ENCODE measurements at places on chromosomes 11 and 22. TPM values are rescaled to one million over a fixed set of nuclear protein-coding genes. Genes with fewer than 3 reads are reported as not detected.

The MS4A14 gene
- total RNA-seq = not detected

The OR5AS1 gene
- total RNA-seq = not detected

The BIRC2 gene
- 26.6 TPM for total RNA-seq

GRCh38 chr11:94803491-94803890 lies 35.3 kb downstream of the AMOTL1 start:
- no peak for DNase-seq

GRCh38 chr11:112248201-112248600 lies 12.5 kb downstream of the PLET1 start:
- DNase-seq = no peak

DNA sequence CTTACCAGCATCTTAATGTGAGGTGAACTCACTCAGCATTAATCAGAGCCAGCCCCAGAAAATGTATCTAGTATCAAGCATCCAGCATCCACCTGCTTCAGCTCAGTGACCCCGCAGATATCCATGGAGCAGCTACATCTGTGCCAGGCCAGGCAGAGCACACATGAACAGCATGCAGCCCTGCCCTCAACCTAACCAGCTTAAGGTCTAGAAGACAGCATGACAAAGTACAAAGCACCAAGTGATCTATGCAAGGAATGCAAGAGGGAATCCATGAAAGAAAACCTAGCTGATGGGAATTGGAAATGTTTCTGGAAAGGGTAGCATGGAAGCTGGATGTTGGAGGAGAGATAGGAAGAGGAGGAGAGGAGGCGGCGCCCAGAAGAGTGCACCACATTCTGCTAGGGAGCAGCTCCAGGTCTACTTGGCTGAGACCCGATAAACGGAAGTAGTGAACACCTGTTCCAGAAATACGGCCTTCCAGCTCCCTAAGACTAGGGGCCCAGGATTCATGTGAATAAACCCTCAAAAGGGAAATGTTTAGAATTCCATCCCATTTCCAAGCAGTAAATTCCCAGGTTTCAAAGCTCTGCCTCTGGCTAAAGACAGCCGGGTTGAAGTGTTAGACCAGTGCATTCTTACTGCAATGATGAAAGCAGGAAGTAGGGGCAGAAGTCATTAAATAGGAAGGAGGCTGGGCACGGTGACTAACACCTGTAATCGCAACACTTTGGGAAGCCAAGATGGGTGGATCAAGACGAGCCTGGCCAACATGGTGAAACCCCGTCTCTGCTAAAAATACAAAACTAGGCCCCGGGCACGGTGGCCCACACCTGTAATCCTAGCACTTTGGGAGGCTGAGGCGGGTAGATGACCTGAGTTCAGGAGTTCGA lies 23.5 kb upstream of the L3MBTL2 start:
- no peak for DNase-seq

DNA sequence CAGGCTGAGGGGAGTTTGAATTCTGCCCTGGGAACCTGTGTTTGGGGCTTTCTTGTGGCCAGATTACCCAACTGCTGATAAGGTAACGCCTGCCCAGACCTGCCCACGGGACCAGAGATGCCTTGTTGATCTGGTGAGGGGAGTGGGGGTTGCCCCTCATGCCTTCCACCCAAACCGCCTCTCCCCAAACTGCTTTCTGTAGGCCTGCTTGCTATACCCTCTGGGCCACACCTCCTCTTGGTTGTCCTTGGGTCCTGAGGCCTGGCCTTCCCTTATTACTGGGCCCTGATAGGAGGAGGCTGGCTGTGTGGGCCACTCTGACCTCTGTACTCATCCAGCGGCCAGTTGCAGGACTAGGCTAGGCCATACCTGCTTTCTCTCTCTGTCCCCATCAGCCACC lies 3.4 kb downstream of the P2RY2 start:
- no peak for DNase-seq
